ENCODE measurements at places on chromosomes 2 and 18. TPM values are rescaled to one million over a fixed set of nuclear protein-coding genes. Genes with fewer than 3 reads are reported as not detected.

DIPK1C gene
- total RNA-seq, result not detected

SCN1A gene
- total RNA-seq, result not detected

ZNF396 gene
- total RNA-seq, result 4.8 TPM

USP34 gene
- total RNA-seq, result 152 TPM

DNAH6 gene
- total RNA-seq, result 2.2 TPM

SYT4 gene
- not detected for total RNA-seq

COLEC11 gene
- 2.4 TPM for total RNA-seq

MAP2 gene
- 3.0 TPM for total RNA-seq

SLC8A1 gene
- 116 TPM for total RNA-seq

IGFBP5 gene
- total RNA-seq, result 697 TPM

NETO1 gene
- 2.6 TPM for total RNA-seq

SERPINB7 gene
- total RNA-seq, result not detected

ATP6V1C2 gene
- 0.23 TPM for total RNA-seq

Measured in ureter (tissue), 1 donor.